ENCODE measurements at places on chromosomes 3 and 15.

DNA sequence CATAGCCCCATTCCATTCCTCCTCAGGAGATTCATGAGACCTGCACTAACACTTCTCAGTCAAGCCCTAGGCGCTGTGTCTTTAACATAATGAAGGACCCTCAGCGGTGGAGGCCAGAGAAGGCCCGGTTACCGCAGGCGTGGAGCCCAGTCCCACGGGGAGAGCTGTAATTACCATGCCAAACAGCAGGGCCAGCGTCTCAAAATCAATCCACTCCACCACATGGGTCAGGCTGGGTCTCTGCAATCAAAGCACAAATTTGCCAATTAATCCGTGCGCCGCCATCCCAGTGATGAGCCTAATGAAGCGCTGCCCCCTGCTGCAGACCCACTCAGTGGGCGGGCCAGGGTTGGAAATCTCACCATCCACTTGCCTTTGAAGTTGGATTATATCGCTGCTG lies 109.7 kb downstream of the OCA2 start:
- no peak for DNase-seq

GRCh38 chr3:8313560-8314267 lies 187.9 kb upstream of the LMCD1 start:
- no peak for DNase-seq

GRCh38 chr15:60458721-60459120 lies 20.2 kb downstream of the ICE2 start:
- DNase-seq, result no peak

- no peak for DNase-seq
Measured at GRCh38 chr3:108208831-108209230, 13.4 kb downstream of the IFT57 start.

DNA sequence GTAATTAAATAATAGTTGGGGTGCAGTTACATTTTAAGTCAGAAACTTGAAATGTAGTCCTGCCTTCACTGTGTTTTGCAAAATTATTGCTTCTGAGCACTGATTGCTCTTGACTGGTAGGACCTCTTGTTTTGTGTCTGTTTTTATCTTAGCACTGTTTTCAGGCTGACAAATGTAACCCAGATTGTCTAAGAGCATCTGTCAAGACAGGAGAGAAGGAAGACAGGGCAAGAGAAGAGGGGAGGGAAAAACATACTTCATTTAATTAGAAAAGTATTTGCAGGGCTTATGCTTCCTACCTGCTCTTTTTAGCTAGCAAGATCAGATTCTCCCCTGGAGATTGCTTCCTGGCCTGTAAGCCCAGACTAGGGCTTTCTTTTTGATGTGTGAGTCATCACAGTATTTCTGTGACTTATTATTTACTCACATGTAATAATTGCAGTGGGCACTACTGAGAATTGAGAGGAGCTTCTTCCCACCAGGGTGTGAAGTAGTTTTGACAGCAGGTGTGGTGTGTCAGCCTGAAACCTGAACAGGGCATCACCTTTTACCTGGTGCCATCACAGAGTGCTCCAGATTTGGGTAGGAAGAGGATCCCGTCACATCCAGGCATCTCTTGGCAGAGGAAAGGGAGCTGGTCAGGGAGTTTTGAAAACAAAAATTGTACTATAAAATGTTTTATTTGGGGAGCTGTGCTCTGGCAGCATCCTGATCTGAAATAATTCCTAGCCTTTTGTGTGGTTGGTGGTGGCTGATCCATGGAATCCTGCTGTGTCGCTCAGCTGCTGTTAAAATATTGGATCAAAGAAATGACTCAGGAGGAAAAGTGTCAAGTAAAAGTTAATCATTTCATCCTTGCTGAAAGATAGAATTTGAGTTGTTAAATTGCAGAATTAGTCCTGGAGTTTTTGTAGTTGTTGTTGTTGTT lies 98.2 kb downstream of the TMEM108 start:
- no peak for DNase-seq

DNA sequence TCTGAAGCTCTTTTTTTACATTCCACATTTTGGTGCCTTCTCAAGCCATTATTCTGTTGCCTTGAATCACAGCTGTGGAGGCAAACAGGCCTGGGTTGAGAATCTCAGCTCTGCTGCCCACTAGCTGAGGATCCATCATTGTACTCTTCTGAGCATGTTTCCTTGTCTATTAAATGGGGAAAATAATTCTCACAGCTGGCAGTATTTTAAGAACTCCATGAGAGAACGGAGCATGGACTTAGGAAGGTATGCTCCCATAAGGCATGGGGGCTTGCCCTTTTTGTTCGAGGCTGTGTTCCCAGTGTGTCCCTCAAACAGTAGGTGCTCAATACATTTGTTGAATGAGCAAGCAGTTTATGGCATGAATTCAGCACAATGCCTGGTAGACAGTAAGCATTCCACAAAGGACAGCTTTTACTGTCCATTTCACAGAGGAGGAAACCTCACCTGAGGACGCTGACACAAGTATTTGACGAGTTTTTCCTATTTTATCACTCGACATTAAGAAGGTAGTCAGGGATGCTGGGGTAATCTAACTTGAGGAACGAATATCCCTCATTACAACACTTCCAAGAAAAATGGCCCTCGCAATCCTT lies 2.1 kb upstream of the PTPRG start:
- no peak for DNase-seq

- no peak for DNase-seq
Measured at GRCh38 chr3:158465074-158465473, 105.9 kb upstream of the MLF1 start.

DNA sequence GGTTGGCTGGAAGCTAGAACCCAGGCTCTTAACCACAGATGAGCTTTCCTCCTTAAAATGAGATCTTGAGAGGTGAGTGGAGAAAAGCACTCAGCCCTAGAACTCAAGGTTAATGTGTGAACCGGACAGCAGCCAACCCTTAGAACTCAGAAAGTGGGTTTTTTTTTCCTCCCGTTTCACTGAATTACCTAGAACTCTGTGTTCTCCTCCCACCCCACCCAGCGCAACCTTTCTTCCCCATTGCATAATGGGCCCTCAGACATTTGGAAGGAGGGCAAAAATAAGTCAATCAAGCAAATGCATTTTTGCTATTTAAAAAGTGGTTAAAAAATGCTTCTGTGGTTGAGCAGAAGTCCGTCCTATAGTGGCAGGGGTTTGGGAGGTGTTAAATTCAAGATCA lies 36.7 kb downstream of the POC1A start:
- DNase-seq, result no peak

- no peak for DNase-seq
Measured at GRCh38 chr3:183381179-183381578, 47.2 kb downstream of the MCF2L2 start.

- no peak for DNase-seq
Measured at GRCh38 chr3:195162033-195162669, 108.8 kb downstream of the XXYLT1 start.

- DNase-seq, result no peak
Measured at GRCh38 chr3:119175872-119176756, 2.7 kb downstream of the UPK1B start.

DNA sequence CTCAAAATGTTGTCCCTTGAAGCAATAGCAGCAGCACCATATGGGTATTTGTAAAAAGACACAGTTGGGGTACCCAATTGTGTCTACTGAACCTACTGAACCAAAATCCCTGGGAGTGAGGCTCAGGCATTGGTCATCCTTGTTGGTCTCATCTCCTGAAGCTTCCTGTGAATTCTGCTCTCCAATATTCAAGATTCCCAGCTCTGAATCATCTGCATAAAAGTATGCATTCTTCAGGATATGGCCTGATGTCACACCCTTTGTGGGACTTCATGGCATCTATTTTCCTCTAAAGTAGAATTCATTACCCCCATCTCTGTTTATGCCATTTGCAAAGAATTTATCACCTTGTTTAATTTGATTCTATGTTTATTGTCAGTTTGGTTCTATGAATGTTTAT lies 13.3 kb upstream of the PTX3 start:
- no peak for DNase-seq

GRCh38 chr3:72288955-72289691 lies 504.2 kb upstream of the PROK2 start:
- no peak for DNase-seq

GRCh38 chr3:7333125-7333524 lies 472.2 kb downstream of the GRM7 start:
- DNase-seq, result no peak

GRCh38 chr3:152148579-152148978 lies 120.2 kb upstream of the MBNL1 start:
- DNase-seq, result no peak

GRCh38 chr15:76576523-76577279 lies 240.1 kb downstream of the ISL2 start:
- no peak for DNase-seq
